ENCODE measurements at places on chromosomes 6 and 20. TPM values are rescaled to one million over a fixed set of nuclear protein-coding genes. Genes with fewer than 3 reads are reported as not detected.

DNA sequence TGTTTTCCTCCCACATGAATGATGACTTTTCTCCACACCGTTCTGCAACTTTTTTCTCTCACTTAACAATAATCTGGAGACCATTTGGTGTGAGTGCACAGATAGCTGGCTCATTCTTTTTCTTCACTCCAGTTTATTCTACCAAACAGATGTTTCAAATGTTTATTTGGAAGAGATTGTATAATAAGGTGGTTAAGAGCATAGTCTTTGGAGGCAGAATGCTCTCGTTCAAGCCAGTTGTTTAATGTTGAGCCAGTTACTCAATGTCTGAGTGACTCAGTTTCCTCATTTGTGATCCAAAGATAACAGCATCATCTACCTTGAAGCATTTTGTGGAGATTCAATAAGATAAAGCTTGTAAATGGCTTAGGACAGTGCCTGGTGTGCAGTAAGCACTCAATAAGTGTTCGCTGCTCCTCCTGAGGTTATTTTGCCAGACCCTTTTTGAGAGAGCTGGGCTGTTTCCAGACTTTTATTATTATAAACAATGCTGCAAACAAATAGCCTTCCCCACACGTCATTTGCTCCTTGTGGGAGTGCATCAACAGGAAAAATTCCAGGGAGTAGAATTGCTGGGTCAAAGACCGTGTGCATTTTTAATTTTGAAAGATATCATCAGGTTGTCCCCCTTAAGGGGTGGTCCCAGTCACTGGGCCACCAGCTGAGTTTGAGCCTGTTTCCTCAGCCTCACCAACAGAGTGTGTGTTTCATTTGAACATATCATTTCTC lies 70.6 kb downstream of the VEGFA start:
- DNase-seq: no peak

DNA sequence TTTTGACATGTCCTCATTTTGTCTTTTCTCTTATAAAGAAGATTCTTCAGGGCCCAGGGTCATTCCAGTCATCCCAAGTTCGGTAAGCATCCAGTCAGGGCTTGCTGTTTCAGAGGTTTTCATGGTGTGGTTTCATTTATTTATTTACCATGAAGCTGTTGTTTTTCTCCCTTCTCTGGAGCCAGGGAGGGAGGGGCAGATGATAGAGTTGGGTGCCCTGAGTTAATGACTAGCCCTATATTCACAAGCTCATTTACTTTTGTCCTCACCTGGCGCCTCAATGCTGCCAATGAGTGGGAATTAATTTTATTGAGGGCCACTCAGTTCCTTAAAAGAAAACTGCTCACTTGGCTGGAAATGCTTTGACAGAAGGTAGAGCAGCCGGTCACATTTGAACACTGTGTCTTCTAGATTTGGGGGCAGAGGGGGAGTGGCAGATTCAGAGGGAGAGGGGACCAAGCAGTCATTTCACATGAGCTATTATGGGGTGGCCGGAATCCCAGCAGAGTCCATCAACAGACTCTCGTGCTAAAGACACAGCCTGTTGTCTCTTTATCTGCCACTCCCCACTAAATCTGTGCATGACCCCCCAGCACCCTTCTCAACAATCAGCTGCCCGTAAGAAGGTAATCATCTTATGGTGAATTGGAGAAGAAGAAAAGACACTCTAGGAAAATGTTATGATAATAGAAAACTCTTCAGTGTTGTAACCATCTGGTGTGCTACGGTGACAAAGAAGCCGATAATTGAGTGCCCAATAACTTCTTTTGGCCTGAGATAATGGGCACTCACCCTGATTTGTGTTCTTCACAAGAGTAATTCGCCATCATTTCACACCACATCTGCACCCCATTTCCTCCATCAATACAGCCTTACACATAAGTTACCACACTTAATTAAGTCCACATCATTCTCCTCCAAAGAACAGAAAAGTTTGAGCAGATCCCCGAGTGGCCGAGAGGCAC lies 573.5 kb upstream of the JAG1 start:
- DNase-seq: peak; percentile 66

DNA sequence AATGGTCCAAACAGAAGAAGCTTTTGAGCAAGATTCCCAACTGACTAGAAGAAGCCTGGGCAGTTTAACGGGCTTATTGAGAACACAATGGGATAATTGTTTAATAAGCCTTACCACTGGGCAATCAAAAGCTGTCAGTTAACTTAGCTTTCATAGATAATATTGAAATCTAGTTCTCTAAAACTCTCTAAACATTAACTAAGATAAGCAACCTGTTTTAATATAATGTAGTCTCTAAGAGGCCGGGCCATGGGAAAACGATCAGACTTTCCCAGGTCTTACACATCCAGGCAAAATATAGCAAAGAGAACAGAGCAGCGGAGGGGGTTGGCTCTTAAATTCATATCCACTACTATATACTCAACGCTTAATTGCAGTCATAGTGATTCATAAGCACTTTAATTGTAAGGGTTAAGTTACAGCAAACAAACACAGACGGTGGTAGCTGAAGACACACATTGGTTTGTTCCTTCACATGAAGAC lies 128.0 kb upstream of the FAM83B start:
- DNase-seq: no peak

DNA sequence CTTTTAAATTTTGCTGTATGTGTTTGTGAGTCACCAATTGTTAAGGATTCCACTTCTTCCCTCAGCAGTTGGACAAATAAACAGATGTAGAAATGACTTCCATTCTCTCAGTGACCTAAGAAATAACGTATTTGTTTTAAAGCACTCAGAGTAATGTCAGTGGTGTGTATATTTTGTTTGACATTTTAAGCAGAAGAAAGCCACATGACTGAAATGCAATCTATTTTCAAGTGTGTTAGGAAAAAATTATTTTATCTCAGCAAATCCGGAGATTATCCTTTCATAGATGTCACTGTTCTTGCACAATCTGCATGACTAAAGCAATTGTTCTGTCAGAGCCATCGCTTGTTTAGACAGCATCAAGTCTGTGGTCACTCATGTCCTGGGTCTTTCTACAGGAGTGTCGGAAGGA lies 77.1 kb downstream of the JAG1 start:
- no peak for DNase-seq

- DNase-seq: no peak
Observed at GRCh38 chr6:27081188-27081587, 166.3 kb upstream of the PRSS16 start.

GRCh38 chr20:41408986-41409385 lies 42.4 kb upstream of the EMILIN3 start:
- DNase-seq: peak; percentile 85

The ADGRF4 gene
- polyA plus RNA-seq: not detected

The RAET1E gene
- 3.1 TPM for polyA plus RNA-seq
